Transverse colon (tissue), 4 donors: ENCODE measurements at places on chromosomes 7 and 10. TPM values are rescaled to one million over a fixed set of nuclear protein-coding genes. Genes with fewer than 3 reads are reported as not detected.

Gene SPAM1
- not detected for total RNA-seq

GRCh38 chr7:84251277-84251781 is 56.7 kb upstream of the SEMA3A start:
- DNase-seq: no peak

- DNase-seq: no peak
Measured at GRCh38 chr10:52617346-52617745, 155.2 kb downstream of the MBL2 start.

Gene ADCK2
- total RNA-seq: 31.6 TPM

GRCh38 chr7:148472406-148472805 is 118.2 kb upstream of the C7orf33 start:
- DNase-seq: no peak

GRCh38 chr7:82534684-82535083 is 91.1 kb upstream of the CACNA2D1 start:
- no peak for DNase-seq

Gene GPC2
- total RNA-seq: 12.5 TPM

Gene PLA2G12B
- total RNA-seq: 8.9 TPM

- no peak for DNase-seq
Measured at GRCh38 chr7:2851497-2851896, 7.4 kb upstream of the GNA12 start.

GRCh38 chr7:48289656-48290055 is 118.4 kb downstream of the ABCA13 start:
- DNase-seq: no peak

Gene CLCN1
- total RNA-seq: not detected

GRCh38 chr7:66088861-66089838 is 13.5 kb downstream of the ASL start:
- DNase-seq: no peak
